ENCODE measurements at places on chromosomes 4 and X.
A peak's percentile ranks its signal among the peaks of the same experiment; 100 is the strongest.

- no peak for DNase-seq
Measured at GRCh38 chrX:82695066-82695465, 813.0 kb upstream of the POU3F4 start.

DNA sequence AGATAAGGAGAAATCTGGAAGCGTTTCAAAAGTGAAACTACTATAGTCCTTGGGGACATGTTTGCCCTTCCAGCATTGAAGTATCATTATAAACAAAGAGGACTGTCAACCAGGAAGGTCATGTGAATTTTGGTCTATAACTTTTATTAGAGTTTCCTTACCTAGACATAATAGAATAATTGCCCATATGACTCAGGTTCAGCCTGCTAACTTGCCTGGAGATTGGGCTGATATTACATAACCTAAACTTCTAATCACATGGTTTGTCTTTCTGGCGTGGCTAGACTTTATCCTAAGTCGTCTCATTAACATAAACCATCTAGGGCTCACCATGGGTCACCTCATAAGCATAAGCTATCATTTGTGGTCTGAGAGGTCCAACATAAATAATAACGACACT, 775.9 kb downstream of the CENPC start:
- DNase-seq = no peak

GRCh38 chr4:20825505-20825904, 125.2 kb downstream of the PACRGL start:
- no peak for DNase-seq

GRCh38 chrX:21741869-21742701, 15.8 kb downstream of the SMPX start:
- DNase-seq = no peak

DNA sequence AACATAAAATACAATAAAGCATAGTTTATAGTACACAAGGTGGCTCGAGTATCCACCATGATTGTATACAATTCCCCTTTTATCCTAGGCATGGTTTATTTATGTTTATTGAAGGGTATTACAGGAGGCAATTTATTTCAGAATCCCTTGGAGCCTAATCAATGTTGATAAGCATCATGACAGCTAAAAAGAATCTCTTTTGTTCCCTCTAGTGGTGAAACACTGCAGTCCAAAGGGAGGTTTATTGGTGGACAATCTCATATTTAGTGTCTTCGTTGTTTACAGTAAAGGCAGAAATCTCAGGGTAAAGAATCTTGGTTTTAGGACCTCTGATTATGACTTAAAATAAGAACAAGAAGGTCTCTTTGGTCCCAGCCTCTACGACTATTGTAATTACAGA, 1712.5 kb downstream of the C4orf33 start:
- DNase-seq = no peak

GRCh38 chrX:13590207-13590606, 20.8 kb downstream of the EGFL6 start:
- DNase-seq = no peak

DNA sequence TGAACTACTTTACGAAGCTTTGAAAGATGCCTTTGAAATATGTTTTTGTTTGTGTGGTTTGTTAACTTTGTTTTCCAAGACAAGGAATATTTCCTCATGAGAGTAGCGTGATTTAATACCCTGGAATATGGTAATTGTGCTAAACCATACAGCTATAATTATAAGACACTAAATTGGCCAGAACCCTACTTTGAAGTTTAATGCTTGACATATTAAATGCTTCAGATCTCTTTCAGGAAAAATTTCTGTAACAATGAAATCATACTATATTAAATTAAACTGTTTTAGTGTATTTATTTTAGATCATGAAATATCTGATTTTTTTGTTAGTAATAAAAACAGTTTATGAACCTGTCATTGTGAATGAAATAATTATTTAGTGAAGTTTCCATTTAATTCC, 63.5 kb downstream of the DCLK2 start:
- no peak for DNase-seq

DNA sequence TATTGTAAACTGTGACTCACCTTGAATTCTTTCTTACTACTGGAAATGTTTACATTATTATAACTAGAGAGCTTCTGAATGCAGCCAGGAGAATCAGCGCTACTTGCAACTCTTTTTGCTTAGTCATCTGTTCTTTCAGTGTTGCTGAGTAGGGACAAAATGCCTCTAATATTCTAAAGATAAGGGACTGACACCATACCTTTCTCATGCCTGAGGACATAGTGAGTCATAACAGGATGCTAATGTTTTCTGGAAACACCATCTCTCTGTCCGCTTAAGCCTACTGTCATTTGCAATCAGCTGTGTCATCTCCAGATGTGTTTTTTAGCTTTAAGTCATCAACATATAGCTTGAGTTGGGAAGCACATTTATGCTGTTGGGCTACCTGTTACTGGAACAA, 108.3 kb downstream of the QRFPR start:
- peak; percentile 2 for DNase-seq

GRCh38 chr4:172721659-172722058, 447.0 kb upstream of the GALNT7 start:
- no peak for DNase-seq

- DNase-seq = no peak
Measured at GRCh38 chrX:152641256-152641875, 3.7 kb downstream of the GABRQ start.

GRCh38 chr4:32440391-32440790, 1720.2 kb downstream of the PCDH7 start:
- DNase-seq = no peak

GRCh38 chr4:8414377-8414776, 26.1 kb downstream of the ACOX3 start:
- no peak for DNase-seq

GRCh38 chr4:124415146-124415545, 297.4 kb downstream of the ANKRD50 start:
- DNase-seq = no peak

GRCh38 chr4:47483745-47484144, 1.3 kb upstream of the ATP10D start:
- DNase-seq = no peak

- DNase-seq = no peak
Measured at GRCh38 chr4:134178706-134179105, 22.9 kb downstream of the PABPC4L start.

DNA sequence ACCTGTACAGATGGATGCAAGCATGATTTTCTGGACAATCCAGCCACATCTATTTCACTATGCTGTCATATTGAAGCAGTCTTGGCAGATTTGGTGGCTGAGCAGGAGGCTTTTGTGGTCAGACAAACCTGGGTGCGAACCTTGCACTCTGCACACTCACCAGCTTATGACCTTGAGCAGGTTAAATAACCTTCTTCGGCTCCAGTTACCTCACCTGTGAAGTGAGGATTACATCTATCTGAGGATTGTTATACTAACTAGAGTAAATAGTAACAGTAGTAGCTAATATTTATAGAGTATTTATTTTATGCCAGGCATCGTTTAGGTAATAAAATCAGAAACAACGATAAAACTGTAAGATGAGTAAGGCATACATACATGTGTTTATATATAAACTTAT, 150.0 kb downstream of the PPP3CA start:
- no peak for DNase-seq

DNA sequence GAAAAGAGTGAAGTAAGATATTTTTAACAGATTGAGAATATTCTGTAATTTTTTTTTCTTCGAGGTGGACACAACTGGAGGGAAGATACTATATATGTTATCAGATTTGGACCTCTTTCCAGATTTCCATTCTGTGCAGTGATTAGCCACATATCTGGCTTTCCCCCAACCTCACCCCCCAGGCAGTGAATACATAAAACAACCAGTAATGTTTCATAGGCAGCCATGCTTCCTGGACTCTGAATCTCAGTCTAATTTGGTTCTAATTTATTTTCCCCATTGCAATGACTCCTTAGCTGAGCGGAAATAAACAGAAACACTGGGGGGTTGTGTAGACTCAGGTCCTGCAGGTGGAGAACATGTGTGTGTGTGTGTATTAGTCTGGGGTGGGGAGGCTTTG, 226.5 kb downstream of the FBXW7 start:
- DNase-seq = no peak

- no peak for DNase-seq
Measured at GRCh38 chr4:125833-126232, 1.5 kb downstream of the ZNF718 start.

DNA sequence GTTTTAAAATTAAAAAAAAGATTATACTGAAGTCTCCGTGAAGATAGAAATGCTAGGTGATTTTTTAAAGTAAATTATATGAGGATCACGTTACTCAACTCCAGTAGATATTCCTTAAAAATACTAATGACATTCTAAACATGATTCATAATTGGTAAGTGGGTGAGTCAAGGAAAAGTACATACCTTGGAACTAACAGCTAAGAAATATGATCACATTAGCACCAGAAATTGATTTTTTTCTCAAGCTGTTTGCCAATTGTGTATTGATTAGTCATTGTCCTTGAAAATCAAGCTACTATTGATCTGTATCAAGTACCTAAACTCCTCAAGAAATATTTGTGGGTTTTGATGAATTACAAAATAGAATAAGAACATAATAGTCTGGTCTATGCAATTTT, 362.6 kb upstream of the PPP1R2C start:
- no peak for DNase-seq

GRCh38 chrX:106802063-106802387, 448 bp upstream of the TBC1D8B start:
- no peak for DNase-seq

DNA sequence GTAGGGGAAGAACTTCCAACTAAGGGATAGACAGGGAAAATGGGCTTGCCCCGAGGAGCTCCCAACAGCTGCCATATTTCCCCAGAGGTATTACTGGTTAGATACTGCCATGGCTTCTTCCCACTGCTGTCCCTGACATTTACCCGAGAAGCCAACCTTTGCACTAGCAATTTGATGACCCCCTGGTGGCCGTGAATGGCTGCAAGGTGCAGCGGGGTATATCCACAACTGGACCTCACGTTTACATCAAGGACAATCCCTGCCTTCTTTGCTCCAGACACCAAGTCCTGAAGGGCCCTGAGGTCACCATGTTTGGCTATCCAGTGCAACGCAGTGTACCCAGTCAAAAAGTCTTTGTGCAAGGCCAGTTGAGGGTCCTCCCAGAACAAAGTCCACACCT, 2.3 kb downstream of the SOWAHB start:
- DNase-seq = no peak

DNA sequence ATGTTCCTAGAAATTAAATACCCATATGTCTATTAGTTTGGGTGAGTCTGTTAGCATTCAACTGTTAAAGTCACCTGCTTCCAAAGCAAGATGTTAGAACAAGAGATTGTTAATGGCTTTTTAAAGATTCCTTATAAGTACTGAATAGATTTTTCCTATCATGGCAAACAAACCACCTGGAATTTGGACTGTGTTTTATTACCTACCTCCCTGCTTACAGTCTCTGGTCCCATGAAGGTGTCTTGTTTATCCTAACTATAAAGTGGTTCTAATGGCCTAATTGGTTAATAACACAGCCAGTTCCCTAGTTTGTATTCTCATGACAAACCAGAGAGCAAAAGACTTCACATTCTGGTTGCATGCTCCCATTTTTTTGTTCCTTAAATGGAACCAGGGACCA, 149.5 kb downstream of the PPP1R2C start:
- no peak for DNase-seq

DNA sequence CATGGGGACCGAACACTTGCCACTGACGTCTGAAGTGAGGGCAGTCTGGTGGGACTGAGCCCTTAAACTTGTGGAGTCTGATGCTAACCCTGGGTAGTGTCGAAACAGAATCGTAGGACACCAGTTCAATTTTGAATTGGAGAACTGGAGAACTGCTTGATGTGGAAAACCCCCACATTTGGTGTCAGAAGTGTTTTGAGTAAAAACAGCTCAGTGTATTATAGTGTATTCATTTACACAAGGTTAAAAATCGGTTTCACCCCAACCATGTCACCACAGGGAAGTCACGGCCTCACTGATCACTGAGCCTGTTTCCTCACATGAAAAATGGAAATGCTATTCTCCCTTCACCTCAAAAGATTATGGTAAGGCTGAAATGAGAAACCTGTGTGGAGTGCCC, 21.9 kb downstream of the PIN4 start:
- no peak for DNase-seq

GRCh38 chrX:31356275-31357212, 284.7 kb upstream of the FTHL17 start:
- DNase-seq = no peak

- DNase-seq = no peak
Measured at GRCh38 chrX:46627711-46628419, 54.3 kb downstream of the CHST7 start.

- no peak for DNase-seq
Measured at GRCh38 chr4:104763554-104764222, 269.0 kb upstream of the CXXC4 start.

GRCh38 chrX:10415306-10416001, 204.9 kb downstream of the MID1 start:
- no peak for DNase-seq

GRCh38 chr4:128353791-128354190, 66.2 kb upstream of the PGRMC2 start:
- DNase-seq = no peak

DNA sequence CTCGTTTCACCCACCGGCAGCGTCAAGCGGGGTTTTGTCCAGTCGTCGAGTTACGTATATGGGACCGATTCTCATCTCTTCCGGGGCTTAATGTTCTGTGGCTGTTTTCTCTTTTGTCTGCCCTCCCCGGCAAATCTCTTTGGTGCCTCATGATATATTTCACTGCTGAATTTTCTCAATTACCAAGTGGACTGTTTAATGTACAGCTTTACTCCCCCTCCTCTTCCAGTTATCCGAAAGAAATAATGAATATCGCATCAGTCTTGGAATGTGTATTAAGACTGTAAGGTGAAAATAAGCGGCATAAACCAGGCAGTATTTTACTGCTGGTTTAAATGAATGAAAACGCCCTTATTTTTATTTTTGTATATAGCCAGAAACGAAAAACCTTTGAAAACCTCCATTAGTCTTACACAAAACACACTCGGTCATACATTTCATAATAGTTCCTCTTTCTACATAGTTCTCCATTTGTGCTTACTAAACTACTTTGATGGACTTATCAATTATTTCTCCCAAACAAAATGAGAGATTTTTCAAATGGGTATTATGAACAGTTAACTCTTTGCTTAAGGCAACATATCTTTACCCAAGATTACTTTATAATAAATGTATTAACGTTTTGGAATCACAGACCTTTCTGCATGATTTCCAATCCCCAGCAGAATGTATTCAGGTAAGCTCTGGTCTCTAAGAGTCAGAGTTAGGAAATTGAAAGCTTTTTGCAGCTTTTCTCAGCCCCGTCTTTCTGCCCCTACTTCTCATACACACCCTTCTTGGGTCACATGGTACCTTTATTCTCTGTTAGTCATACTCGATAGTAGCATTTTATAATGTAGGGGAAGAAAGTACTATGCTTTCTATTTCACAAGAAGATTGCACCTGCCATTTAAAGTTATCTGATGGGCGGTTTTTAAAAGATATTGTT, 979 bp downstream of the RP2 start:
- no peak for DNase-seq

GRCh38 chr4:112876316-112876715, 173.1 kb upstream of the ANK2 start:
- DNase-seq = no peak

GRCh38 chr4:46586566-46586965, 196.6 kb upstream of the GABRA2 start:
- DNase-seq = no peak

- no peak for DNase-seq
Measured at GRCh38 chr4:1640190-1640589, 43.9 kb downstream of the FAM53A start.
